ENCODE measurements at places on chromosomes 16 and 17.

GRCh38 chr16:7086822-7087616 lies 245.6 kb upstream of the RBFOX1 start:
- DNase-seq, result no peak

- DNase-seq, result no peak
Observed at GRCh38 chr16:2749936-2750335, 2.5 kb upstream of the SRRM2 start.

GRCh38 chr16:57991551-57992059 lies 8.9 kb downstream of the ZNF319 start:
- DNase-seq, result no peak

GRCh38 chr17:58046239-58047094 lies 36.8 kb upstream of the DYNLL2 start:
- DNase-seq, result no peak

GRCh38 chr16:79801646-79802045 lies 201.1 kb upstream of the MAF start:
- DNase-seq, result no peak

GRCh38 chr16:12767897-12768296 lies 35.8 kb downstream of the CPPED1 start:
- DNase-seq, result no peak

- DNase-seq, result no peak
Observed at GRCh38 chr16:68737046-68737729, at the start of gene CDH1. CDH1 (plus strand) TSS chr16:68737292; CDS start chr16:68737416, 124 bp downstream.

DNA sequence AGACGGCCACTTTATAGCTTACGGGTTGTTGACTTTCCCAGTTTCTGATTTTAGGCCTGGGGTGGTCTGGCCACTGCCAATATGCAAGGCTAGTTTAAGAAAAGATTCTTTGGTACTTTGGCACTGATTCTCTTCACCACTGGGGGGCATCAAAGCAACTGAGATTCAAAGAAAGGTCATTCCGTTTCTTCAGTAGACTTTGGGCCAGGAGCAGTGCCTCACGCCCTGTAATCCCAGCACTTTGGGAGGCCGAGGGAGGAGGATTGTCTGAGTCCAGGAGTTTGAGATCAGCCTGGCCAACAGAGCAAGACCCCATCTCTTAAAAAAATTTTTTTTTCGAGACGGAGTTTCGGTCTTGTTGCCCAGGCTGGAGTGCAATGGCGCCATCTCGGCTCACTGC lies 53.0 kb downstream of the RPA1 start:
- DNase-seq, result no peak

DNA sequence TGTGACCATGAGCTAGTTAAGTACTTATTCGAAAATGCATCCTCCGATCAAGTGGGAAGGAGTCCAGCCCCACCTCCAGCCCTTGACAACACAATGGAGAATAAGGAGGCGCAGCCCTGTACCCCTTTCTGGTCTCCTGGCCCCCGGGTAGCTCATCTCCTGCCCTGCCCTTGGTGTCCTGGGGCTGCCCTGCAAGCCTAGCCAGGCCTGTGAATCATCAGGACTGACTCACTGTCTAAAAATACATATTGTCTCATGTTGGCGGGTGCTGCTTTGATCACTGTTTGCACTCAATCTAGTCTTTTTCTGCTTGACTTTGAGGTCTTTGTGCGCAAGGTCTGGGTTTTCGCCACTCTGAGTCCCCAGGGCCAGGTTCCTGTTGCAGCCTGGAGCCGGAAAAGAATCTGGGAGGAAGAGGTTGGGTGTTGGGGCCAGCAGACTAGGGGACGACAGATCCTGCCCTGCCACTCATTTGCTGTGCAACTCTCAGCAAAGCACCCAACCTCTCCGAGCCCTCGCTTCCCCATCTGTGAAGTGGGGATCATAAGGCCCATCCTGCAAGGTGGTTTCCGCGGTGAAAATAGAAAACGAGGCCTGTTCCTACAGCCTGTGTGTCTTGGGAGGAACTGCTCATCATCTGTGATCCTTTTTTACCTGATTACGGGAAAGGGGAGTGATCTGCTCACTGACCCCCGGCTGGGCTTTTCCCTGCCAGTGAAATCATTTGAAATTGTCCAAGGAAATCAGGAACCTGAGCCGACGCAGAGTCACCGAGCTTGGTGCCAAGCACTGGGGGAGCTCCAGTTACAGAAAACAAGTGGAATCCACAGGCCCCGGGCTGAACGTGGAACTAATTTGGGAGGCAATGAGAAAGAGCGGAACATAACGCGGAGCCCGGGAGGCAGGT lies 230.4 kb downstream of the PARN start:
- no peak for DNase-seq

DNA sequence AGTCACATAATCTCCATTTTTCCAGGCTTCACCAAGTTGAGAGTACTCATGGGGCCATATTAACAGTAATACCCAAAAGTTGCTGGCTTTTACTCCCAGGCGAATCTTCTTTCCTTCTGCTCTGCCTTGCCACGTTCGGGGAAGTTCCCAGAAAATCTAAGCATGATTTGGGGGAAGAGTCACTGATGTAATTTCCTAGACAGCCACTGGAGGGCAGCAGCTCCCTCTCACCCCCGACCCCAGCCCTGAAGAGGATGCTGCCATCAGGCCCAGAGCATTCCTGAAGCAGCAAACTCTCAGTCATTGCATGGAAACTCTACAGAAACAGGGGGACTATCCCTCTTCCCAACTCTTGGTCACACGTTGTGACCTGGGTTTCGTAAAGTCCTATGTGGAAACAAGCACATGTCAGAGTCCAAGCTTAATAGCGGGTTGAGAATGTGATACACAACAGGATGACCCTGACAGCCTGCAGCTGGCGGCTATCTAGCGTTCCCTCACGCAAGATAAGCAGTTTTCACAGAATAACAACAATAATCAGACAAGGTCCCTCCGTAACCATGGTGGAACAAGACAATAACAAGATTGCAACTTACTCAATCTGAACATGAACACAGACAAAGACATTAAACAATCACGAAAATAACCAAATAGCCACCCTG lies 43.8 kb upstream of the DHX40 start:
- DNase-seq, result peak; percentile 19
